ENCODE measurements at places on chromosomes 3 and 15.

- DNase-seq = no peak
Observed at GRCh38 chr3:51963951-51964451, 3.3 kb downstream of the PCBP4 start.

GRCh38 chr3:140096037-140096436 lies 161.1 kb downstream of the CLSTN2 start:
- no peak for DNase-seq

- no peak for DNase-seq
Observed at GRCh38 chr15:55999658-56000057, 6.2 kb upstream of the NEDD4 start.

- DNase-seq = no peak
Observed at GRCh38 chr3:27471923-27472550, 12.1 kb downstream of the SLC4A7 start.

DNA sequence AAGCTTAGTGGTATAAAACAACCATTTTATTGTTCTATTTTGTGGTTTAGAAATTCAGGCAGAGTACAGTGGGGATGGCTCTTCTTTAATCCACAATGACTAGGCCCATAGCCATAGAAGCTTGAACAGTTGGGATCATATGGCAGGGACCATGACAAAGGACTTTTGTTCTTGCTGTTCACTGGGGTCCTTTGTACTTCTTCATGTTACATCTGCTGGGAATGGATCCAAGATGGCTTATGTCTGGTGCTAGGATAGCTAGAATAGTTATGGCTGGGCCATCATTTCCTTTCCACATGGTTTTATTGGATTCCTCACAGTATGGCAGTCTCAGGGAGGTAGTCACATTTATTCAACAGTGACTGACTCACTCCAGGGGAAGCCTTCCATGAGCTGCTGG lies 427.9 kb upstream of the AGTR1 start:
- no peak for DNase-seq

DNA sequence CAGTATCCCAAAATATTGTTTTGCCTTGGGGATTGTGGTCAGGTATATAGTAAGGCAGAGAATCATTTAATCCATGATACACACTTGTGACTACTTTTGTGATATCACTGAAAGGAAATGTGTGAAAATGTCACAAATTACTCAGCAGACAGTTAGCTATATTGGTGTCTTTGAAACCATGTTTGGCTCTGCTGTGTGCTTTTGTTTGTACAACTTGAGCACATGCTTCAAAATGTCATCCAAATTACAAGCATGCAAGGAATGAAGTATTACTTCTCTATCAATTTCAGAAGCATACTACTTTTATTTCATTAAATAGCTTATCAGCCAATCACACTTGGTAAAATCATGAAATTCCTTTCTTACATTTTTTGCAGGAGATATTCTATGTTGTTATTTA lies 619.0 kb upstream of the AGTR1 start:
- no peak for DNase-seq

- no peak for DNase-seq
Observed at GRCh38 chr3:49161197-49161596, 4.9 kb downstream of the CCDC71 start.

GRCh38 chr3:177889161-177889560 lies 647.1 kb upstream of the KCNMB2 start:
- DNase-seq = no peak

GRCh38 chr15:89101302-89102193 lies 13.3 kb downstream of the ABHD2 start:
- no peak for DNase-seq

- DNase-seq = no peak
Observed at GRCh38 chr15:101505610-101506337, 16.3 kb upstream of the PCSK6 start.
